Activated naive CD4-positive, alpha-beta T cell (primary cell): ENCODE measurements at places on chromosomes 1 and 21.

GRCh38 chr1:1355416-1355815, 2.9 kb downstream of the MXRA8 start:
- no peak for DNase-seq

GRCh38 chr1:206693029-206693428, 8.3 kb downstream of the MAPKAPK2 start:
- no peak for DNase-seq

GRCh38 chr1:9315411-9316079, 22.9 kb downstream of the SPSB1 start:
- DNase-seq = no peak

- no peak for DNase-seq
These were observed 38.6 kb downstream of the CAPN9 start for GRCh38 chr1:230785636-230786384.

- no peak for DNase-seq
These were observed 26.2 kb upstream of the CNN3 start for GRCh38 chr1:94953107-94953506.

DNA sequence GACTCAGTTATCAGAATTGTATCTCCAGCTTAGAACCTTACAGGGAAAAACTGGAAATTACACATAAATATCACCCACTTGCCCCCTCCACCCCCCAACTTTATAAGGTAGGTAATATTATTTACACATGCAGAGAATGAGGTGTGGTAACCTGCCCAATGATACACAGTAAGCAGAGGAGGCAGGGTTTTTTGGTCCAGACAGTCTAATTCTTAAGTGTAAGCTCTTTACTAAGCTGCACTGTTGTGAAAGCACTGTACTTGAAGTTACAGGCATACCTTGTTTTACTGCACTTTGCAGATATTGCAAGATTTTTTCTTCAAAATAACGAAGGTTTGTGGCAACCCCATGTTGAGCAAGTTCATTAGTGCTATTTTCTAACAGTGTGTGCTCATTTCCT, 24.8 kb upstream of the MYOCOS start:
- no peak for DNase-seq

- DNase-seq = no peak
These were observed 8.0 kb upstream of the LCE5A start for GRCh38 chr1:152502496-152503180.

GRCh38 chr1:45304311-45305081, 22.2 kb upstream of the HPDL start:
- no peak for DNase-seq

DNA sequence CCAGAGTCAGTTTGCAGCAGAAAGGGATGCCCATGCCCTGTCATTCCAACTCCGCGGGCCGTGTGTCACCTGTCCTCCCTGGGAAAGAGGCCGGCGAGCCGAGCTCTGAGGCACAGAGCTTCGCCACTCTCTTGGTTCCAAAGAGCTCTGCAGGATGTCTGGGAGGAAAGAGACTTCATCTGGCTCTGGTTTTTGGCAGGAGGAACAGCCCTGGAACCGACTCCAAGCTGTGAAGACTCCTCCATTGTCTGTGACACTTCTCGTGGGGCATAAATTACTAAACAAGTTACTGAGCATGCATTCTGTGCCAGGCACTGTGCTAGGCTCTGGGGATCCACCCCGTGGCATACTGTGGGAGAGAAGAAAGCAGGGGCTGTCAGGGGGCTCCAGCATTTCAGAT, 3.9 kb upstream of the FAM151A start:
- no peak for DNase-seq

DNA sequence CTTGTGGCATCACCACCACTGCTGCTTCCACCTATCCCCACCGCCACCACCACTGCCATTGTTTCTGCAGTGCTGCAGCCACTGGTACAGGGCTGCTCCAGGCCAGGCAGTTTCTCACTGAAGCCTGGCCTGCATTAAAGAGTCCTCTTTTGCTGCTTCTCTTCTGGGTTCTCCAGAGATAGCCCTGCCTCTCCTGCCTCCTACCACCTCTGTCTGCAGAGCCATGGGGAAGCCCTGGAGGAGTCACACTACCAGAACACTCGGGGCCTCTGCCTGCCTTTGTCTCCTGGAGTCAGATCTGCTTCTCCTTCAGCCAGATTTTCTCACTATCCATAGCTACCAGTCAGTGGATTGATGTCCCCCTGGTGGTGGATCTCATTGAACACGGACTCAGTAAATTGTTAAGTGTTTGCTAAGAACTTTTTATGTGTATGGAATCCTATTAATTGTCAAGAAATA, 37.7 kb upstream of the DDAH1 start:
- DNase-seq = no peak

GRCh38 chr21:37181059-37181458, 86.1 kb downstream of the VPS26C start:
- no peak for DNase-seq

- no peak for DNase-seq
These were observed 114.3 kb upstream of the FMN2 start for GRCh38 chr1:239977416-239977815.

DNA sequence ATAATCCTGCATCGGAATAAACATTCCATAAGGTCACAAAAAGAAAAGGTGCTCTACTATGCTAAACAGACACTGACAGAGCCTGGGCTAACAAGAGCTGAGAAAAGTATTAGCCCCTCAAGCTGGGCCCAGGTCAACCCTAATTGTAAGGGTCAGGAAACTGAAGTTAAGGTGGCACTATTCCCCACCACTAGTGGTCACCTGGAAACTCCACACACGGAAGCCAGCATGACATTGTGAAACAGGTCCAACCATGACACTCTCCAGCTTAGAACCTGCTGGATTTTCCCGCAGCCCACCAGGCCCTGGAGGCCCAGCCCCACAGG, 1.2 kb downstream of the PTTG1IP start:
- no peak for DNase-seq

DNA sequence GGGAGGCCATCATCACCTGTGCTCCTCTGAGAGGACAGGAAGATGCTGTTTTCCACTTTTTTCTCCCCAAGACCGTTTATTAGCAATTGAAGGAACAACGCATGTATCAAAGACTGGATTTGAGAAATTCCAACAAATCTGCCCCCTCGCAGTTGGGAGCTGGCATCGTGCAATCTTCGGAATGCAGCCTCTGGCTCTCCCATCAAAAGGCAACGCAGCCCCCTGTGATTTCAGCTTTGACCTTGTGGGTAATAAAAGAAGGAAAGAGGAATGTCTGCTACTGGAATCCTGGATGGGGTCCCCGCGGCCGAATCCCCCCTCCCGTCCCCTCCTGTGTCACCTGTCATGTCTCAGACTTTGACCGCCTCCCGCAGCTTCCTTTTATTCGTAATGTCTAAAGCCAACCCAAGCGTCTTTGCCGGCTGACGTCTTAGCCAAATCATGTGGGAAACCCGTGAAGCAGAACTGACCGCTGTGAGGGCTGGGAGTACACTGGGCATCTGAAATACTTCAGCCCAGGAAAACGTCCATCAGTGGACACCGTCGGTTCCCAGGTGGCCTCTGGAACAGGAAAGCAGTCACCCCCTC, 101.5 kb downstream of the WDR4 start:
- DNase-seq = no peak

DNA sequence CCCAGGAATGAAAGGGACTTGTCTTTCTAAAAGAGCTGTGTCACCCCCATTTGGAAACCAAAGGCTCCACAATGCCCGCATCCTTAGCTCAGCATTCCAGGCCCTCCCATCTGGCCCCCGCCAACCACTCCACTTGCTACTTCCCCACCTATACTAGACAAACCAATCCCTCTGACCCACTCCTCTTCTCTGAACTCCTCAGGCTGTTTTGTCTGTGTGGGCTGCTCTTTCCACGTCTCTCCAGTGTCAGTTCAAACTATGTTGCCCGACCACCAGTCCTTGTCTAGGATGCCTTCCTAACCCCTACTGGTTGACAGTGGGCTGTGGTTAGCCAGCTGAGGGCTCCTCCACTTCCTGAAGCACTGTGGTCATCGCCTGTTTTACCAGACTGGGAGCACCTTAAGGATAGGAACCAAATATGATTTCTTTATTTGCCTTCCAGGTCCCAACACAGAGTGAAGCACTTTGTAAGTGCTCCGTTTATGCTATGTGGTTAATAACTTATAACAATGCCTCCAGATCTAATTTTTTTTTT, 8.1 kb upstream of the COA7 start:
- no peak for DNase-seq

- no peak for DNase-seq
These were observed 303.8 kb downstream of the DISC1 start for GRCh38 chr1:231930257-231930947.

DNA sequence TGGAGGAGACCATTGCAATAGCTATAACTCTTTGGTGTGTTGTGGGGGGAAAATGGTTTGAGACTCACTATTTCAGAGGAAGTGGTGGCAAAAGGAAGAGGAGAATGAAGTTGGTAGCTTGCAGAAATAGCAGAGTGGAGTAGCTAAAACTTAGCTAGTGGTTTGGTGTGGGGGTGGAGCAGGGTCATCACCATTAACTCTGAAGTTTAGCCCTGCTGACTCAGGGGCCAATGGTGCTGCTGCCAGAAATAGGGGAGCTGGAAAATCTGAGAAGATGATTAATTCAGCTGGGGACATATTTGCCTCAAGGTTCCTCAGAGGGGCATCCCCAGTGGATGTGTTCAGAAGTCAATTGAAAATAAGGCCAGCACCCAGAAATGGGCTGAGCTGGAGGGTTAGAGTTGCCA, 65.4 kb downstream of the RUNX1 start:
- DNase-seq = no peak

- DNase-seq = no peak
These were observed 51.1 kb upstream of the RBM15 start for GRCh38 chr1:110288111-110288510.

DNA sequence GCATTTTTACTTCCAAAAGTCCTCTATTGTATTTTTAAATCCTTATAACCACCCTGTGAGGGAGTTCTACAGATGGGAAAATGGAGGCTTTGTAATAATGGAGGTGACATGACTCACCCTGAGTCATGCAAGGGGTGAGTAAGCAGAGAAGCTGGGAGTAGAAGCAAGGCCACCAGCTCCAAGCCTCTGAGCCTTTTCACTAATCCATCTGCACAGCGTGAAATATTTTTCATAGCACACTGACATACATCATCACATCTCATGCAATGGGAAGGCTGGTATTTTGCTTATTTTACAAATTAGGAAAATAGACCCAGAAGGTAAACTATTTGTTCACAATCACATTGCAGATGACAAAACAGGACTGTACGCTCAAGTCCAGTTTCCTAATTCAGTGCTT, 96.9 kb downstream of the KCNH1 start:
- DNase-seq = no peak
